ENCODE measurements at places on chromosomes 2 and 18. TPM values are rescaled to one million over a fixed set of nuclear protein-coding genes. Genes with fewer than 3 reads are reported as not detected.

- DNase-seq: no peak
These were observed 158.1 kb upstream of the CHAC2 start for GRCh38 chr2:53609551-53609950.

DNA sequence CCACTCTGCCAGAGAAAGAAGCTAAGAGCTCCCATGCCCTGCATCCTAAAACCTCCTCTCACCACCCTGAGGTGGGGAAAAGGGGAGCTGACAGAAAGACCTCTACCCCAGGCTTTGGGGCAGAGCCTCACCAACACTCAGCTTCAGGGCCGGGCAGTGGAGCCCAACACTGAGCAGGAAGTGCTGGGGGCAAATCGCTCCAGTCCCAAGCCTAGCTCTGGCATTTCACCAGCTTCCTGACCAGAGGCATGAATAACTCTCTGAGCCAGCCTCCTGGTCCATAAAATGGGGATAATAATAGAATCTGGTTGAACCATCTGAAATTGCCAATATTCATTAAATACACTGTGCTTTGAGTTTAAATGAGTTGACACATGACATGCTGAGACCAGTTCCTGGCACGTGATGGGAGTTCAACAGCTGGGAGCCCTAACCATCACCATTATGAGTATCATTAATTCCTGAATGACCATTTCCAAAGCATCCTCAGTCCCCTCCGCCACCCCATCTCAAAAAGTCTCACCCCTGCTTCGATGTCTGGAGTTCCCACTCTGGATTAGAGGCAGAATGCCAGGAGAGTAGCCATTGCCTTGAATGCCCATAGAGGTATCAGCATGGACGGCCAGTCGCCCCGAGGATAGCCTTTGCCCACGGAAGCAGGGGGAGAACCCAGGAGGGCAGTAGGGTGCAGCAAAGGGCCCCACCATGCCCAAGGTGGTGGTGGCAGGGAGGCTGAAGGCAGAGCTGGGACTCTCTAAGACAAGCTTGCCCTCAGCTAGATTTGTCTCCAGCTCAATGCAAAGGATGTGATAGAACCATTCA, 153.4 kb downstream of the TNS1 start:
- no peak for DNase-seq

Gene SERPINB10
- polyA plus RNA-seq: not detected

- peak; percentile 49 for DNase-seq
These were observed 56.8 kb downstream of the ATF2 start for GRCh38 chr2:175111200-175111657.

DNA sequence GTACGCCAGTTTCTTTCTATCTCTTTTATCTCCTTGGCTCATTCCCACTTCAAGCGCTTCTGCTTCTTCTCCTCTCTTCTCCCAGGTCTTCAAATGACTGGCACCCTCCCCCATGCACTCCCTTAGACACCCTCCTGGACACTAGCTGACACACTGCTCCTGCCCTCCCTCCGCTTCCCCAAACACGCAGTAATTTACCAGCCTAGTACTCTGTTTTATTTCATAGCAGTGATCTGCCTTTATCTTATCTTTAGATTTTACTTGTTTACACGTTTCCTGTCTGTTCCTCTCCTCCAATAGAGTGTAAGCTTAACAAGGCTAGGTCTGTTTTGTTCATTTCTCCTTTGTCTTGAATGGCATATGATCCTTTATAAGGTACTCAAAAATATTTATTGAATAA, 93.9 kb downstream of the SCN3A start:
- no peak for DNase-seq

- DNase-seq: no peak
These were observed 158.9 kb downstream of the DPP4 start for GRCh38 chr2:161915121-161915520.

GRCh38 chr18:5158172-5158571, 38.9 kb downstream of the AKAIN1 start:
- DNase-seq: no peak

DNA sequence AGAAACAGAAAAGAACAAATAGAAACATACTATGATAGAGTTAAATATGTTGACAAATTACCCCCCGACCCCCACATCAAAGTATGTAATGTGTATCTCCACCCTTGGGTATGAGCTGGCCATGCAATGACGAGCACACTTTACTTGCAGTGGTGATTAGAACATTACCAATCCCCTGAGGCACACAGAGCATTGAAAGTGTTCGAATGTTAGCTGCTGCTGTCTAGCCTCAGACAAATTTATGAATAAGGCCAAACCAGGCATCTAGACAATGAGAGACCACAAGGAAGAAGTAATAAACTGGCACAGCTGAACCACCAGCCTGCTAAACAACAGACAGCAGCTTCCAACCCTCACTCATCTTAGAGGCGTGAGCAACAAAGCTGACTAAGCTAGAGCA, 380.5 kb downstream of the DSEL start:
- DNase-seq: no peak

DNA sequence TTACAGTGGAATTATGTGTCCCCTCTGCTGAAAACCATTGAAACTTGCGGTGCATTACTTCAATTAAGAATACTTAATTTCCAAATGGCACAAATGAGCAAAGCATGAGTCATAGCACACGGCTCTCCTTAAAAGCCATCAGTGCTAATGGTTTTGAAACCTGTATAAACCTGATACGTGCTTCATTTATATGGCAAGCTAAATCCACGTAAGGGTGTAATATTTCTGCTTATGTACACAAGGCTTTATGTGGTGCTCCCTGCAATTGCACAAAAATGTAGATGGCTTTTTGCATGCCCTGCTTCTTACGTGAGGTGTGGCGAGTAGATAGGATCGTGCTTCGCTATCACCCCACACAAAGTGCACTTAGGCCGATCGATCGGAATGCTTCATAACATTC, 840.9 kb downstream of the GALR1 start:
- peak; percentile 18 for DNase-seq

Gene CRYGC
- not detected for polyA plus RNA-seq

GRCh38 chr2:5125017-5125730, 567.0 kb upstream of the SOX11 start:
- no peak for DNase-seq

Gene ATL2
- polyA plus RNA-seq: 72.7 TPM

- no peak for DNase-seq
These were observed 42.5 kb downstream of the KIAA2012 start for GRCh38 chr2:202115479-202115971.

GRCh38 chr2:183024339-183025095, 13.7 kb downstream of the NCKAP1 start:
- DNase-seq: no peak

DNA sequence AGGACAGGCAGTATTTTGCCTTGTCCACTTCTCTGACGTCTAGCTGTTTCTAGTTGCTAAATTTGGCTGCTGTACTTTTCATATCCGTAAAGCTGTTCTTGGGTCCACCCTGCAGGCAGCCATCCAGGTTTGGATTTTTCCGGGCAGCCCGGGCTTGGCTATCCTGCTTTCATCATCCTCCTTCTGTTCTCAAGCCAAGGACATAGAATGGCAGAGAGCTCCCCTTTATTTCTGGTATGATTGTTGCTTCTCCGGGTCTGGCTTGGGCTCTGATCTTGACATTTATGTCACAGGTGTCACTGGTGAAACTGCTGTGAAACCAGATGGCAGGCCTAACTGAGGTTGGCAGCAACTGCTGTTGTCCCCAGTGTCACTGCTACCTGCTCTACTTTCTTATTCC, 35.5 kb downstream of the SCN2A start:
- no peak for DNase-seq

Gene ARL4C
- 22.4 TPM for polyA plus RNA-seq

Gene OTOS
- not detected for polyA plus RNA-seq

GRCh38 chr2:201257956-201258665, 2.2 kb upstream of the CASP8 start:
- DNase-seq: peak; percentile 67
